IMR-90 (cell line): ENCODE measurements at places on chromosomes 6 and 20. TPM values are rescaled to one million over a fixed set of nuclear protein-coding genes. Genes with fewer than 3 reads are reported as not detected.
A peak's percentile ranks its signal among the peaks of the same experiment; 100 is the strongest.

DNA sequence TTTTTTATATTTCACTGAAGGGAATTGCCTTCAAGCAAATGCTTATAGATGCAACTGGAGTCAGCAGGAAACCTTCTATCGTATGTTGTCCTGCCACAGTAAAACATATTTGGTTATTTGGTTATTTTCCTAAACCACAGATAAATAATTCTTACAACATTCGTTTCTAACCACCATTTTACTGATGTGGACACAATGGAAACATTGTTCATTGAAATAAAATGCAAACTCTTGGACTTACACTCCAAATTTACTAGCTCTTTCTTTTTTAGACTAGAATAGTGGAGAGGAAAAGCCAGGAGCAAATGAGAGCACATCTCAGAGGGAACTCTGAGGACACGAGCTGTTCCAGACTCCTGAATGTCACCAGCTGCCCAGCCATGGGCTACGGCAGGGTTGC, 114.8 kb downstream of the RPS12 start:
- no peak overlapping the region for H3K27ac ChIP-seq
- peak; percentile 4 for DNase-seq
- no peaks in the 10 kb centered on the region for H3K27me3 ChIP-seq
- H3K4me1 ChIP-seq, result peaks cover 3% of the 10 kb centered on the region
- no peak overlapping the region for H3K4me3 ChIP-seq

DNA sequence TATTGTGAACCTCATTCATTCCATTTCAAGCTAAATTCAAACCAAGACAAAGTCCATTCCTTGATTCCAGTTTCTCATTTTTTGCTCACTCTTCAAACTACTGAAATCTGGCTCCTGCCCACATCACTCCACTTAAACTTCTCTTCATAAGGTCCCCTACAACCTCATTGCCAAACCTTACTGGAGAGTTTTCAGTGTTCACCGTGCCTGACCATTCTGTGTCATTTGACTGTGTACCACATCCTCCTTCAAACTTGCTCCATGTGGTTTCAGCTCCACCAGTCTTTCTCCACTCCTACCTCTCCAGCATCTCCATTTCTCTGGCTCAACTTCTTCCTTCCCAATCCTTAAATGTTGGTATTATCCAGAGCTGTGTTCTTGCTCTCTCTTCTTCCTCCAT, 38.5 kb upstream of the TAB2 start:
- no peaks in the 10 kb centered on the region for H3K4me1 ChIP-seq
- H3K4me3 ChIP-seq, result no peak overlapping the region
- peaks cover 18% of the 10 kb centered on the region for H3K27me3 ChIP-seq
- no peak overlapping the region for H3K27ac ChIP-seq

DNA sequence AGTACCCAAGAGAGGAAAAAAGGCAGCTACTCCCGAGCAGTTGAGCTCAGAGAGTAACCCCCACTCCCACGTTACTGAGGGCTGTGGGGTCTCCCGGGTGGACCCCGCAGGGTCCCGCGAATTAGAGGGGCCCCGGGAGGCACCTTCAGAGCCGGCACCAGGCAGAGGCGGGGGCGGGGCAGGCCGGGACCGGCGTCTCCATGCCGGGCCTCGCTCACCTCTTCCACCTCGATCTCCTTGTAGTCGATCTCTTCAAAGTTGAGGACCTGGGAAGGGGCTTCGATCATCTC, 381 bp downstream of the MAP3K7 start:
- peak overlapping the region; percentile 92 for H3K4me3 ChIP-seq
- no peaks in the 10 kb centered on the region for H3K36me3 ChIP-seq
- H3K27ac ChIP-seq, result peak overlapping the region; percentile 38
- H3K27me3 ChIP-seq, result no peaks in the 10 kb centered on the region

DNA sequence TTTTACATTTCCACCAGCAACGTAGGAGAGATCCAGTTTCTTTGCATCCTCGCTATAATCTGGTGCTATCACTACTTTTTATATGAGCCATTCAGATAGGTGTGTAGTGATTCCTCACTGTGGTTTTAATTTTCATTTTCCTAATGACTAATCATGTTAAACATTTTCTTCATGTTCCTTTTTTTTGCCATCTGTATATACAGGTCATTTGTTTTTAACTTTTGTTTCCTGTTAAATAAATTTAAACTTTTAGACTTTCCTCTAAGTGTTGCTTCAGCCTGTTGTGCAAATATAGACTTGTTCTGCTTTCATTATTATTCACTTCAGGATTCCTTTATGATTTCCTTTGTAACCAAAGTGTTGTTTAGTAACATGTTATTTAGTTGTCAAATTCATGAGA, 697.4 kb downstream of the PTPRT start:
- no peak overlapping the region for H3K4me3 ChIP-seq
- no peak overlapping the region for H3K27ac ChIP-seq
- H3K27me3 ChIP-seq, result no peaks in the 10 kb centered on the region
- H3K4me1 ChIP-seq, result no peaks in the 10 kb centered on the region
- H3K36me3 ChIP-seq, result no peaks in the 10 kb centered on the region
- DNase-seq, result no peak

DNA sequence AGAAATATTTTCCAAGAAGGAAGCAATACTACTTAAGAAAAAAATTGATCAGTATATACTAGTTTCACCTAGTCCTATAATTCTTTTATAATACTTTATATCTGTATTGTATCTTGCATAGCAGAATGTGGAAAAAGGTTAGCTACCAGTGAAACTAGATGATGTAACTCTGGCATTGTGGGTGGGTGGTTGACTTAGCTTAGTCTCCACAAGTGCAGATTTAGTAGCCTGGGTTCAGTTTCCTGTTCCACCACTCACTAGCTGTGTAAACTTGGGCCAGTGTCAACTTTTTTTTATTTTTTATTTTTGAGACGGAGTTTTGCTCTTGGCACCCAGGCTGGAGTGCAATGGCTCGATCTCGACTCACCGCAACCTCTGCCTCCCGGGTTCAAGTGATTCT, 2.0 kb downstream of the MUC21 start:
- DNase-seq, result no peak
- H3K27ac ChIP-seq, result no peak overlapping the region
- H3K4me3 ChIP-seq, result no peak overlapping the region
- peaks cover 6% of the 10 kb centered on the region; the same call in 1 of the 2 replicates for H3K4me1 ChIP-seq

GRCh38 chr6:87847135-87847829, 145.2 kb upstream of the AKIRIN2 start:
- no peaks in the 10 kb centered on the region for H3K4me1 ChIP-seq
- peaks cover 12% of the 10 kb centered on the region; the same call in 1 of the 2 replicates for H3K27me3 ChIP-seq

GRCh38 chr6:26022737-26023136, 60.1 kb downstream of the TRIM38 start:
- no peaks in the 10 kb centered on the region for H3K27me3 ChIP-seq
- H3K36me3 ChIP-seq, result no peaks in the 10 kb centered on the region
- no peak overlapping the region for H3K27ac ChIP-seq
- no peak overlapping the region for H3K4me3 ChIP-seq
- DNase-seq, result no peak

- H3K4me3 ChIP-seq, result no peak overlapping the region
- H3K4me1 ChIP-seq, result peaks cover 16% of the 10 kb centered on the region
- DNase-seq, result peak; percentile 5
- H3K36me3 ChIP-seq, result peaks cover 2% of the 10 kb centered on the region; the same call in 1 of the 2 replicates
- no peaks in the 10 kb centered on the region for H3K27me3 ChIP-seq
These were observed 33.3 kb downstream of the TNFRSF21 start for GRCh38 chr6:47276377-47276776.

DNA sequence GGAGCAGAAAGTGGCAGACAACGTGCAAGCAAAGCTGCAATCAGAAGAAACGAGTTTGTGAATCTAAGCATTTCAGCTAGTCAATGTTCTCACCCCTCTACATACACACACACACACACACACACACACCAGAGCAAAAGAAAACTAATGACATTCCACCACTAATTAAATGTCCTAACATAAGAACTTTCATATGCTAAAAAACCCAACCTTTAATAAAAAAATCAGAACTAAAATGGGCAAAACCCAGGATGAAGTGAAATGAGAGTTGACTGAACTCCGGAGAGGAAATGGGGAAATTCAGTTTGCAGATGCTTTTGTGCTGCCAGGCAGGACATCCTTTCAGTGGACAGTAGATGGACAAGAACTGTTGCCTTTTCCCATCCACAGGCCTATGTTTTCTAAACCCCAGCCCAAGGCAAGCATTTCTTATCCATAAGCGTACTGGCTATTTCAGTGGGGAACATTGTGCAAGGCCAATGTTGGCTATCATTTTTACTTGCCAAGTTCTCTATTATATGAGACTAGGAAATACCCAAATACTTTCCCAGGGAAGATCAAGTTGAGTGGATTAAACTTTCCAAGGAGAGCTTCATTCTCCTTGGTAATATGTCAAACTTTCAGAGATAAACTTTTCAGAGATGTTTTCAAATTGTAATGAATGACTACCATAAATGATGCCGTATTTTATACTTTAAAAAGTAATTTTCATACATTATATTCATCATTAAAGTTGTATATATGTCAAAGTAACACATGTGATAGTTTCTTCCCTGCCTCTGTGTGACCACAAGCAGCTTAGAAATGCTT, 27.3 kb downstream of the RIN2 start:
- DNase-seq, result peak; percentile 68
- no peaks in the 10 kb centered on the region for H3K36me3 ChIP-seq
- no peaks in the 10 kb centered on the region for H3K27me3 ChIP-seq

DNA sequence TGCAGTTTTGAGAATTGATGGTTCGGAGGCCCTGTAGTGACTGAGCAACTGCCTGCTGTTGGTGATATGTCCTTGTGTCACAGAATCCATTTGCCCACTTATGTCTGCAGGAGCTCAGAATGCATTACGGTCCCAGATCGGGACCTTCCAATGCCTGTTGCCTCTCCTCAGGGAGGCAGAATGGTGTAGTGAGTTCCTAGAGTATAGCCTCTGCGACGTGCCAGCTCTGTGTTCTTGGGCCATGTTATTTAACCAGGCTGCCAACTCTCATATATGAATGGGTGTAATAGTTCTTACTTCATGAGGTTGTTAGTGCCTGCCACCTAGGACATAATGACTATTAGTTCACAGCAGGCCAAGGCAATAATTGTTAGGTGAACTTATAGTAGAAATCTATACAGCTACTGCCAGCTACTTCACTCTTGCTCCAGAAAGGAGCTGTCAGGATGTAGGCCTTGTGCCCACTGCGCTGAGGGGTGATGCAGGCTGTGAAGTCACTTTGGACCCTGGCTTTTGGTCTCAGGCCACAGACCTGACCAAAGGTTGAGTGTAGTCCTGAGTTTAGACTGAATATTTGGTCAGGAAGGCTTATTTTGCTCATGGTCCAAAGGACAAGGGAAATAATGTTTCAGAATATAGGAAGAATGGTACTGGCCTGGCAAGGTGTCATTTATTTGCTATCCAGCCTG, 82.1 kb downstream of the ASXL1 start:
- H3K4me3 ChIP-seq, result no peak overlapping the region
- H3K27ac ChIP-seq, result no peak overlapping the region
- DNase-seq, result no peak
- peaks cover 59% of the 10 kb centered on the region for H3K36me3 ChIP-seq
- no peaks in the 10 kb centered on the region for H3K27me3 ChIP-seq

- no peak overlapping the region for H3K27ac ChIP-seq
- H3K27me3 ChIP-seq, result no peaks in the 10 kb centered on the region
- H3K4me1 ChIP-seq, result peaks cover 6% of the 10 kb centered on the region
- DNase-seq, result no peak
These were observed 99.0 kb upstream of the ADGRF1 start for GRCh38 chr6:47141171-47141570.

DNA sequence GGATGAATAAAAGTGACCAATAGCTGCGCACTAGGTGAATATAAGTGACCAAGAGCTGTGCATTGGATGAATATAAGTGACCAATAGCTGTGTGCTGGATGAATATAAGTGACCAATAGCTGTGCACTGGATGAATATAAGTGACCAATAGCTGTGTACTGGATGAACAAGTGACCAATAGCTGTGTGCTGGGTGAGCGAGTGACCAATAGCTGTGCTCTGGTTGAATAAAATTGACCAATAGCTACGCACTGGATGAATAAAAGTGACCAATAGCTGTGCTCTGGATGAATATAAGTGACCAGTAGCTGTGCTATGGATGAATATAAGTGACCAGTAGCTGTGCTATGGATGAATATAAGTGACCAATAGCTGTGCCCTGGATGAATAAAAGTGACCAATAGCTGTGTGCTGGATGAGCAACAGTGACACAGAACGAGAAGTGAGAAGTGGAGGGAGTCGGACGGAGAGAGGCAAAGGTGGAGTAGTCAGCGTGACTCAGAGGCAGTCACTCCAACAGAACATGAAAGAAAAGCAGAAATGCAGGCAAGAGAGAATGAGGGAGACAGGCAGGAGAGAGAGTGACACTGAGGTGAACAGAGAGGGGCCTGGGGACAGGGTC, 38.5 kb downstream of the RBM38 start:
- peak; percentile 63 for DNase-seq
- peaks cover 3% of the 10 kb centered on the region for H3K27me3 ChIP-seq
- H3K4me3 ChIP-seq, result no peak overlapping the region

DNA sequence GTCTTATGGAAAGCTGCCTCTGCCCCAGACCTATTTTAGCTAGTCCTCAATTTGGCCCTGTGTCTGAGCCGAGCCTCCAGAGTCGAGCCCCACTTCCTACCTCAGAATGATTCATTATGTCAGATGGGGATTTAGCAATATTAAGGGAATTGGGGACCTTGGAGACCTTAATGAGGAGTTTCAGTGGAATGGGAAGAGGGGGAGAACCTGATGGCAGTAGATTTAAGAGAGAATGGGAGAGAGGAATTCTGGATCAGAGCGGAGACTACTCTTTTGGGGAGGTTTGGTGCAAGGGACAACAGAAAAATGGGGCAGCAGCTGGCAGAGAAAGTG, 63.5 kb downstream of the EFHC1 start:
- H3K36me3 ChIP-seq, result no peaks in the 10 kb centered on the region
- no peaks in the 10 kb centered on the region; the same call in 1 of the 2 replicates for H3K4me1 ChIP-seq
- H3K27ac ChIP-seq, result no peak overlapping the region
- no peak for DNase-seq

- no peak overlapping the region for H3K27ac ChIP-seq
- DNase-seq, result no peak
- H3K4me3 ChIP-seq, result peak overlapping the region; percentile 40
- no peaks in the 10 kb centered on the region for H3K36me3 ChIP-seq
These were observed 87.1 kb downstream of the TMEM242 start for GRCh38 chr6:157236040-157236725.

DNA sequence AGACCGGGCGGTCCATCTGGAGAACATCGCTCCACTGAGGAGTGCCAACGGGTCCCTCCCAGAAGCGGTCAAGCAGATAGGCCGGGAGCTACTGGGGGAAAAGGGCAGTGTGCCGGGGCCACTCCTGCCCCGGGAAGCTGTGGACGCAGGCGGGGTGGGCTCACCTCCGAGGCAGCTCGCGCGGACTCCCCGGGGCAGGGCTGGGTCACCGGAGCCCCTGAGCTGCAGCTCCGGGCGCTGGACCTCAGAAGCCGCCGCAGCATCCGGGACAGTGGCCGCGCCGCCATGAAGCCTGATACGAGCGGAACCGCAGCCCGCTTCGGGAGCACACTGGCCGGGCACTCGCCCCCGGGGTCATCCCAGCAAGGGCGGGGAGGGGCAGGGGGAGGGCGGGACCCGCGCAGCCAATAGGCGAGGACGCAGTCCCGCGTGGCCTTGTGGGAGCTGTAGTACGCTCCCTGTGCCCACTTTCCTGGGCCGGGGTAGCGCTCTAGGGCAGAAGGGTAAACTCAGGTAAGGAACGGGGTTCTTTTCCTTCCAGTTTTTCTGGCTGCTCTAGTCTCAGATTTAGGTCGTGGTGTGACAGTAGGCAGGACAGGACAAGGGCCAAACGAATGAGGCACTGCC, at the start of gene MOCS1:
Gene MOCS1, minus strand, starts transcription at position 332 of the 627 bp plus-strand sequence. Its CDS starts 45 bp downstream, at position 287.
- no peaks in the 10 kb centered on the region for H3K36me3 ChIP-seq
- H3K27ac ChIP-seq, result peak within 1 kb of the TSS; percentile 27
- peak; percentile 47 for DNase-seq
- peaks cover 23% of the 10 kb centered on the region for H3K4me1 ChIP-seq

ZBTB46 gene
- total RNA-seq, result 14.9 and 15.3 TPM in 2 replicates

RIMS1 gene
- 3.3 and 3.8 TPM in 2 replicates for total RNA-seq

FBXL4 gene
- 16.1 and 17.6 TPM in 2 replicates for total RNA-seq

LGSN gene
- total RNA-seq, result not detected in 2 replicates
